ENCODE measurements at places on chromosomes 3 and 15. TPM values are rescaled to one million over a fixed set of nuclear protein-coding genes. Genes with fewer than 3 reads are reported as not detected.

TTLL13 gene
- 0.45 TPM for polyA plus RNA-seq

HCLS1 gene
- 5.9 TPM for polyA plus RNA-seq

DNA sequence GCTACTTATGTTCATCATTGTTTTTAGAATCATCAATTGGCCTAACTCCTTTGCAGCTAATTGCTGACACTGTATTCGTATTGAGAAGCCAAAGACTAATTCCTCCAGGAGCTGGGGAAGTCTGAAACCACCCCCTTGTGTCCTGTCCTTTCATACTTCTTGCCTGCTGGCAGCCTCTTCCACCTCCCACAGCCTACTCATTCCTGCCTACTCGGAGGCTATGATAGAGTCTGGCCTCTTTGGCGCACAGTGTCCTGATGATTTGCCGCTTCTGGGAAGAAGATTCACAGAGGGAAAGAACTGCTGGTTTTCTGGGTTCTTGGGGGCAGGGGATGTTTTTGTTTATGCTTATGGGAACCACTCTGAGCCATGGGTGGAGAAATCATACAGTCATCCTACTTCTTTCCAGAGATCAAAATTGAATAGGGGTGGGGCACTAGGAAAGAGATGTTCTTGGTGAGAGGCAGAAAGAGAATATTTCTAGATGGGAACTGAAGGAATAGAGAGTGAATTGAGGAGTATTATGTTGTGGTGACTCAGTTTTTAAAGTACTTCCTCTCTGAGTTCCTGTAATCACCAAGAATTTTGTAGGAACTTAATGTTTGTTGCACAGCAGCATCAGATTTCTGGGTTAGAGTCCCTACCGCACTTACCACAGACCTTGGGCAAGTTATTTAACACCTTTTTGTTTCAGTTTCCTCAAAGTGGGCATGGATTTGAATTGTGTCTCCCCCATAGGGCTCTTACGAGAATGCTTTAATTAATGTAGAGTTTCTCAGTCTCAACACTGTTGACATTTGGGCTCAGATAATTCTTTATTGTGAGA lies 22.1 kb upstream of the SCAANT1 start:
- no peak for DNase-seq

GRCh38 chr3:134516905-134517304 lies 31.0 kb downstream of the CEP63 start:
- DNase-seq: peak; percentile 5

KCNAB1 gene
- 3.4 TPM for polyA plus RNA-seq

DNA sequence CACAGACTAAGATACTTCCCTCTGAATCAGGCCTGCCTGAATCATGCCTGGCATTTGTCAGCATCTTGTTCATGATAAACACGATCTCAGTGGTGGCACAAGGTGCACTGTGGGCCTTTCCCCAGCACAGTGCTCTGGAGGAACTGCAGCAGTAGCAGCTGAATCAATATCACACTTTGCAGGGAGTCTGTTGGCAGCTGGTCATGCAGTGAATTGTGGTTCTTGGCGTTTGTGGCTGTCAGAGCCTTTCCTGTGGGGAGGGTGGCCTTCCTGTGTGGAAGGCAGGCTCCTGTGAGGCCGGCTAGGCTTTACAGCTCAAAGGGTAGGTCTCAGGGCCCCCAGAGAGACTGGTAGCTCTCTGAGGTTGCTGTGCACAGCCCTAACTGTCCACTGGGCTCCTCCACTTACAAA lies 54.4 kb upstream of the TLE3 start:
- DNase-seq: no peak

CD80 gene
- polyA plus RNA-seq: 0.20 TPM

GRCh38 chr3:51024121-51024520 lies 349.4 kb downstream of the DOCK3 start:
- DNase-seq: no peak

DNA sequence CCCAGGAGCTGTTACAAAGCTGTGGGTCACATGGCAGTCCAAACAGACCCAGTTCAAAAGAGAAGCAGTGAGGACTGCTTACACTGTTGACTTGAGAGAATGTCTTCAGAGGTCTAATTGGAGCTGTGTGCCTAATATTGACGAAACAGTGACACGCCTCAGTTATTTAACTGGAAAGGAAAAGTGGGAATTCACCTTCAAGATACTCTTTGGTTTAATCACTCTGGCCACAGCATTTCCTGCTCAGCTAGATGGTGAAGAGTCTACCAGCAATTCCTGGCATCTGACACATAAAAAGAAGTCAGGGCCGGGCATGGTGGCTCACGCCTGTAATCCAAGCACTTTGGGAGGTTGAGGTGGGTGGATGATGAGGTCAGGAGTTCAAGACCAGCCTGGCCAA lies 326.4 kb downstream of the SV2B start:
- no peak for DNase-seq

DNA sequence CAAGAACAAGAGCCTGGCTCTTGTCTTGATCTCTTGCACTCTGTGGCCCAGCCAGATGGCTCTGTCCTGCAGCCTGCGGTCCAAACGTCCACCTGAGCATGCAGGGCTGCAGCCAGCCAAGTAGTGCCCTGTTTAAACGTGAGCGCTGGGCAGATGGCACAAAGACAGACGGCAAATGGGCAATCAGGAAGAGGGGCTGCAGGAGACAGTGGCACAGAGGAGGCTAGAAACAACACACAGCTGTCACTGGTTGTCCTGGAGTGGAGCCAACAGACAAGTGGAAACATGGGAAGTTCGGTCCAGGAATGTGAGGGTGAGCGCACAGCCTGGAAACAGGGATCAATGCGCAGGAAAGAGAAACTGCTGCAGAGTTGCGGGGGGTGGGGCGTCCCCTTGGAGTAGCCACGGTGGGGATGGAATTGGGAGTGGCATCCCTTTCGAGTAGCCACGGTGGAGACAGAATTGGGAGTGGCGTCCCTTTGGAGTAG lies 10.7 kb upstream of the ZXDC start:
- DNase-seq: no peak

C3orf22 gene
- polyA plus RNA-seq: 0.10 TPM

GP5 gene
- 0.40 TPM for polyA plus RNA-seq

GRCh38 chr3:166993015-166993630 lies 387.0 kb downstream of the ZBBX start:
- no peak for DNase-seq

DNA sequence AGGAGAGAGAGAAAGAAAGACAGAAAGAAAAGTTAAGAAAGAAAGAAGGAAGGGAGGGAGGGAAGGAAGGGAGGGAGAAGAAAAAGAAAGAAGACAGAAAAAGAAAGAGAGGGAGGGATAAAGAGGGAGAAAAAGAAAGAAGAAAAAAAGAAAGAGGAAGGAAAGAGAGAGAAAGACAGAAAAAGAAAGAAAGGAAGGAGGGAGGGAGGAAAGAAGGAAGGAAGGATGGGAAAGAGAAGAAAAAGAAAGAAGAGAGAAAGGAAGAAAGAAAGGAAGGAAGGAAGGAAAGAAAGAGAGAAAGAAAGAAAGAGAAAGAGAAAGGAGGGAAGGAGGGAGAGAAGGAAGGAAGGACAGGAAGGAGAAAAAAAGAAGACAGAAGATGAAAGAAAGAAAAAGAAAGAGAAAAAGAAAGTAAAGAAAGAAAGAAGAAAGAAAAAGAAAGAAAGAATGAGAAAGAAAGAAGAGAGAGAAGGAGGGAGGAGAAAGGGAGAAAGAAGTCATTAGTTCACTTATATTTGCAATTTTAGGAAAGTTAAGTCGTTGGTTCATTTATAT lies 567.2 kb upstream of the CBLB start:
- no peak for DNase-seq

TSEN2 gene
- polyA plus RNA-seq: 34.9 TPM

DNA sequence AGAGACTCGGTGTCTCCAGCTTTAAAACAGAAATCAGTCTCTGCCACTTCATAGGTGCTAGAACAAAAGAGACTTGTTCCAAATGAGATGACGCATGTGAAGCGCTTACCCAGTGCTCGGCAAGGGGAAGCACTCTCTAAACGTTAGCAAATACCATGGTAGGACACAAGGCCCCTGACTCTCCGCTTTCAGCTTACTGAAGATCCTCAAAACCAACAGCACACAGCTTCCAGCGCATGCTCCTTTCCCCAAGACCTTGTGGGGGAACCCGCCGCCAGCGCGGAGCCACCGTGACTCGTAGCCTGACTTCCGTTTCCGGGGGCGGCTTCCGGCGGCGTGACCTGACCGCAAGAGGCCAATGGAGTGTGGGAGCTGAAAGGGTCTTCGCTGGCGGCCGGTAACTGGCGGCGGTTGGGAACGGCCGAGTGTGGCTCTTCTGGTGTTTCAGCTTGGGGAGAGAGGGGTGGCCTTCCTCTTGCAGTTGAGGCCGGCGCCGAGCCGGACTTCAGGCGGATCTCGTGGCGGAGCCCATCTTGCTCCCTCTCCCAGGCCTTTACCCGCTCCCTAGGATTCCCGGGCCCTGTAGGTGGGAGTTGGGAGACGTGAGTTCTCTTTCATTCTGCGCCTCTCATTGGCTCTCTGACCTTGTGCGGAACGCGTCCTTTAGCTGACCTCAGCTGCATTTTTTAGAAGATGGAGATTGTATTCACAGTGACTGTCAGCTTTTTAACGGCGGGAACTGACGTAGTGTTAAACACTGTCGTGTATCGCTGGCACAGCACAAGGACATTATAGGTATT lies at the start of gene THUMPD3:
THUMPD3 (plus strand) TSS at position 324 of the 800 bp plus-strand sequence. CDS start 2,015 bp downstream, outside the sequence.
- peak; percentile 91 for DNase-seq

RPL4 gene
- polyA plus RNA-seq: 3,332 TPM

DNA sequence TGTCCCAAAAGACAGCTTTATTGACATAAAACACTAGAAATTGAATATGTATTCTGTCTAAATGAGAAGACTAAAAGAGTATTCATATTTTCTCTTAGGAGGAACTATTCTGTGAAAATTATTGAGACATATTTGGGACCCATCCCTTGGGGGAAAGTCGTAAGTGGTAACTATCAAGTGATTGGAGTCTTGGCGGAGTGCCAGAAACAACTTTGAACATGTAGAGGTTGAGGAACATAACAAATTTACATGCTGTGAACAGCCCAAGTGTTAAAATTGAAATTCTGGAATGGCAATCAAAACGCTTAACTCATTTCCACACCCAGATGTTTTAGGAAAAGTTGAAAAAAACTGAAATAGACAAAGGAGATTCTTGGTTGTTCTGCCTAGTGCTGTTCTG lies 1034.6 kb downstream of the NSUN3 start:
- DNase-seq: no peak

LYZL4 gene
- polyA plus RNA-seq: not detected

- DNase-seq: no peak
Observed at GRCh38 chr3:58868097-58868779, 181.6 kb downstream of the CFAP20DC start.

DNA sequence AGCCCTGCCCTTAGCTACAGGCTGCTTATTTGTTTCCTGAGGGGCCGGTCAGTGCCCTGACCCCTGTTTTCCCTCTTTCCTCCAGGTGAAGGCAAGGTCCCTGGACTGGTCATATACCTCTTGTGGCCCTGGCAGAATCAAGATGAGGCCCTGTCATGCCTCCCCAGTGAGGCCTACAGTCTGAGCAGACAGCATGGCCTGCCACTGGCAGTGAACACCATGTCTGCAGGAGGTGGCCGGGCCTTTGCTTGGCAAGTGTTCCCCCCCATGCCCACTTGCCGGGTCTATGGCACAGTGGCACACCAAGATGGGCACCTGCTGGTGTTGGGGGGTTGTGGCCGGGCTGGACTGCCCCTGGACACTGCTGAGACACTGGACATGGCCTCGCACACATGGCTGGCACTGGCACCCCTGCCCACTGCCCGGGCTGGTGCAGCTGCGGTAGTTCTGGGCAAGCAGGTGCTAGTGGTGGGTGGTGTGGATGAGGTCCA lies 1.2 kb downstream of the KLHDC8B start:
- DNase-seq: no peak

CACNA2D3 gene
- polyA plus RNA-seq: 1.6 TPM

DNA sequence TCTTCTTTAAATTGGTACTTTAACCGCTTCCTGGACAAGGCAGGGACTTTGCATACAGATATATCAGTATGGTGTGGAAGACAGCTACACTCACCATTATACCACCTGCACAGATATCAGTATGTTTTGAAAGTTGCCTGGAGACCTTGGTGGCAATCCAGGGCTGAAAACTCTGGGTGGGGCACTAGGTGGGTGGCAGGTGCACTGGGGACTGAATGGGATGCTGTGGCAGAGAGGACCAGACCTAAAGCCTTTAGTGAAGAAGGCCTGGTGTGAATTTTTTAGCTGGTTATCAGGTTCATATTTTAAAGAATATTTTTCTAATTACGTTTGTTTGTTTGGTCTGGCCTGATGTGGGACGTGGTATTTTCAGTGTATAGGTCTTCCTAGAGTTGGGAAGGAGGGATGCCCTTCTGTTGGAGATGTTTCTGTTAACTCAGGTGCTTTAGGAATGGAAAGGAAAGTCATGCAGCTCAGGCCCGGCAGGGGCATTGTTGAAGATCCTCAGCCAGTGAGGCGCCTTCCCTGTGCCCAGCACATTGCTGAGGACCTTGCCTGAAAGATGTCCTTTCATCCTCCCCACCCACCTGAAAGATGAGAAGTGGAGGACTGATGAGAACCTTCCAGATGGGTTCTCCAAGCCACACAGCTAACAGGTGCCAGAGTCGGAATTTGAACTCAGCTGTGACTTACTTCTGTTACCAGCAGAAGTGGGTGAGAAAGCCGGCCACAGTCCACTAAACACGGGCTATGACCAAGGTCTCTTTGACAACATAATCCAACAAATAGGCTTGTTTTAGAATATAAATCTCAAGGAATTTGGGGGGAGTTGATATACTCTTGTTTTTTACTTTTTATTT lies 77.3 kb downstream of the APBA2 start:
- DNase-seq: no peak

ASB14 gene
- polyA plus RNA-seq: 1.4 TPM

DNA sequence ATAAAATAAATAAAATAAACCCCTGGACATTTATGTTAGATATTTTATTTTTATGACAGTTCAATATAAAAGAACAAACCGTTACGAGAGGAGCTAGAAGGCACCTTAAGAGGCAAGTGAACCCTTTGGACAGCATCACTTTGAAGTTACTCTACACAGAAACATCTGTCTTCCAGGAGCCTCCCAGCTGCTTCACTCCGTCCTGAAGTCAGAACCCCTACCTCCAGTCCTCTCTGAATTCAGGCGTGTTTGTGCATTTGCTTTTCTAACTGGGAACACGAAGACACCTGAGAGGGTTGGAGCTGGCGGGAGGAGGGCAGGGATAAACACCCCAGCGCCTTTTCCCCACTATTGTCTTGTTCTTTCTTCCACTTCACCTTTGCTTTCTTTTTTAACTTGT lies 46.2 kb downstream of the CMTM7 start:
- DNase-seq: no peak

DNA sequence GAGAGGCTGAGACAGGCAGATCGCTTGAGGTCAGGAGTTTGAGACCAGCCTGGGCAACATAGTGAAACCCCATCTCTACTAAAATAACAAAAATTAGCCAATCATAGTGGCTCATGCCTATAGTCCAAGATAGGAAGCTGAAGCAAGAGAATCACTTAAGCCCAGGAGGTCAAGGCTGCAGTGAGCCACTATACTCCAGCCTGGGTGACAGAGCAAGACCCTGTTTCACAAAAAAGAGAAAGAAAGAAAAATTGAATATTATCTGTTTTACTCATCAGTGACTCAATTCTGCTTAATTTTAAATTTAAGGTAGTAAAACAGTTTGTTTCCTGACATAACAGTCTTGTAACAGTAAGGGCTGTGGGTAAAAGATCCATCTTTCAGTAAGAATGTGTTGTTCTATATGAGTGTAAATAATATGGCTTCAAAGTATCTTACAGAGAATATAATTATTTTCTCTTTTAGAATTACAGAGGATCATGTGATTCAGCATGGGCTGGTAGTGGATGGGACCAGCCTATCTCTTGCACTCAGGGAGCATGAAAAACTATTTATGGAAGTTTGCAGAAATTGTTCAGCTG lies 85.8 kb downstream of the ATP11B start:
- no peak for DNase-seq

Data from left kidney (tissue), 8 donors.